ENCODE measurements at places on chromosomes 6 and 20.

GRCh38 chr6:30938730-30939129 is 2.0 kb upstream of the MUCL3 start:
- DNase-seq = no peak

DNA sequence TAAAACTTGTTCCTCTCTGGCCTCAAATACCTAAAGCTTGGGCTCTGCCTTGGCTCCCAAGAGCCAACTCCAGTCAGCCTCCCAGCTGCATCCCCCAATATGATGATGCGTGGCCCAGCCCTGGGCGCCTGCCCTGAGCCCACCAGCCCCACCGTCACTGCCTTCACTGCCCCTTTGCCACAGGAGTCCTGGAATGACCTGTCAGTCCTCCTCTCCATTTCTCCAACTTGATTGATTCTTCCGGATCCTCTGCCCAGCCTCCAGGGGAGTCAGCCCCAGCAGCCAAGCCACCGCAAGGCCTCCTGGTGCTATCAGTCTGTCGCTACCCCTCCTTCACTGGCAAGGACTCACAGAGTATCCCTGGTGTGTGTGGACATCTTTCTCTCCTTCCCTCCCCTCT is 96.7 kb upstream of the PMEPA1 start:
- DNase-seq = no peak

DNA sequence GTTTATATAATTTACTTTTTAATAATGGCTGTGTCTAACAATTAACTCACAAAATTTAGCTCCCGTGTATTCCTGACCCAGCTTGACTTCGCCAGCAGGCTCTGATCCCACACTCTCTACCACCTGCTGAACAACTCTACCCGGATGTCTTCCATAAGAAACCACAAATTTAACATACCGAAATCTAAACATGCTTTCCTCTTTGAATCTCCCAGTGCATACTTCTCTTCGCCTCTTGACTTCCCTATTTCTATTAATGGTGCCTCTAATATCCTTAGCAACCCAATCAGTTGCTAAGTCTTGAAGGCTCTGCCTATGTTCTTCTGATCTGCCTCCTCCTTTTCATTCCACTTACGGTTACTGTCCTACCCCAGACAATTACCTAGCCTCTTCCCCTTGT is 4.6 kb upstream of the MYB start:
- no peak for DNase-seq

DNA sequence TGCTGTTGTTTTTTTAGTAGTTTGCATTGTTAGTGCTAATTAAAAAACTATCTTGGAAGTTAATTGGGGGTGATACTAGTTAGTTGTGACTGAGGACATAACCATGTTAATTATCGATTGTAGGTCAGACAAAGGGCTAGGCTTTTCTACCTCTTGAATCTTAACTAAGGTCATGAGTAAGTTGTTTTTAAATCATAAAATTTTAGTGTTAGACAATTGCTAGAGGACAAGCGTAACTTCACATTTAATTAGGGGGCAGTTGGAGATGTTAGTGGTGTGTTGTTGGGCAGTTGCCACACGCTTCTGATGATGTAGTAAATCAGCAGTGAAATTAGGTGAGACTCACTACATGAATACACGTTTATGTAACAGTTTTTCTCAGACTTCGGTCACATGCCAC is 619.1 kb upstream of the FLRT3 start:
- DNase-seq = no peak

- DNase-seq = no peak
Observed at GRCh38 chr6:7021301-7021700, 86.5 kb upstream of the RREB1 start.

DNA sequence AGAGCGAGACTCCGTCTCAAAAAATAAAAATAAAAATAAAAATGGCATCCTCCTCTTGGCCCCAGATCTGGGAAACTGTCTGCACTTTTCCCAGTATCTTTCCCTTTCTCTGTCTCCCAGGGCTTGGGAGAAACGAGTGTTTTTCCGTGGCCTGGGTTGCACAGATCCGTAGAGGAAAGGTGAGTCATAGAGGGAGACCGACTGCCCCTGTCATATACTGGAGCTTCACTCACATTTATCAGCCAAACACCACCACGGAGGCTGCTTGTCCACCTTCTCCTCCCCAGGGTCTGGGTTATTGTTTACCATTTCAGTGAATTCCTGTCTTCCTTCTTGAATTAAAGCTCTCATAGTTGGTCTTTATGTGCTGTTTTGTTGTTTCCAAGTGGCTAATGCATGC is 31.9 kb upstream of the EIF2S2 start:
- no peak for DNase-seq
